ENCODE measurements at places on chromosomes 3 and 15.

- no peak for DNase-seq
Measured at GRCh38 chr15:55434989-55435825, 26.9 kb downstream of the PIERCE2 start.

DNA sequence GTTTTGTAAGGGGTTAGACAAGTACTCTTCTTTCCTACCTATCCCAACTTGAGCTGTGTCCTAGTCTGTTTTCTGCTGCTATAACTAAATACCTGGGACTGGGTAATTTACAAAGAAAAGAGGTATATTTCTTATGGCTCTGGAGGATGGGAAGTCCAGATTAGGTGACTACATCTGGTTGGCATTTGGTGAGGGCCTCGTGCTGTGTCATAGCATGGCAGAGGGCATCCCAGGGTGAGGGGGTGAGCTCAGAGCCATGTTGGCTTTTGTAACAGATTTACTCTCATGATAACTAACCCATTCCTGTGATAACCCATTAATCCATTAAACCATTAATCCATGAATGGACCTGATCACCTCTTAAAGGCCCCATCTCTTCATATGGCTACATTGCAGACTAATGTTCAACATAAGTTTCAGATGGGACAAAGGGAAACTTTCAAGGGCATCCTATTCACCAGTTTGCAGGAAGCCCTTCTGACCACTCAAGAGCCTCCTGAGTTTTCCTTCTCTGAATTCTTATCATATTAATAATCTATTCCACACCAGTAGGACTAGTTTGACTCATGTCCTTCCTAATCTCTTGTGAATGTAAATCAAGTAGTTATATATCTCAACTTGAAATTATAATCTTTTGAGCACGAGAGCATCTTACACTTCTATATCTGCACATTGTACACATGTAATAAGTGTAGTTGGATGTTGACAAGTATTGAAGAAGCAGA is 185.7 kb upstream of the ZPLD1 start:
- no peak for DNase-seq

GRCh38 chr3:121835465-121835801 is 424 bp downstream of the EAF2 start:
- no peak for DNase-seq

- DNase-seq, result no peak
Measured at GRCh38 chr3:56980798-56981390, 79.6 kb upstream of the SPATA12 start.

GRCh38 chr3:28544236-28544635 is 195.6 kb upstream of the AZI2 start:
- DNase-seq, result no peak

All from T-helper 22 cell (primary cell).